ENCODE measurements at places on chromosomes 7 and 10.

- no peak for DNase-seq
Measured at GRCh38 chr10:91061187-91061586, 140.3 kb upstream of the ANKRD1 start.

DNA sequence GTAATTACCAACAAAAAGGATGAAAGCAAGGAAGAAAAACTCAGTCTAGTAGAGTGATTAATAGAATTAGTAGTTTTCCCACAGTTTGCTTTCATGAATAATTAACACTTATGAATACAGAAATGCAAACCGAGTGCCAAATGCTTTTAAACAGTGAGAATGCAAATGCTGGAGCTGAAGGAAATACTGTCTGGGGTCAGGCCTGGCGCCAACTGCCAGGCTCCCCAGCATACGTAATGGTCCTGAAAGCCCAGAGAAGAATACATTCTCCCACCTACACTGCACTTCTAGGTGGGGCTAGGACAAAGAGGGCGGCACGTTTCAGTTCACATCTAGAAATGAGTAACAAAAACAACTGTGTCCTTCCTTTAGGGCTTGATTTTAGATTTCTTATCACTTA lies 30.0 kb downstream of the GLUD1 start:
- peak; percentile 44 for DNase-seq

DNA sequence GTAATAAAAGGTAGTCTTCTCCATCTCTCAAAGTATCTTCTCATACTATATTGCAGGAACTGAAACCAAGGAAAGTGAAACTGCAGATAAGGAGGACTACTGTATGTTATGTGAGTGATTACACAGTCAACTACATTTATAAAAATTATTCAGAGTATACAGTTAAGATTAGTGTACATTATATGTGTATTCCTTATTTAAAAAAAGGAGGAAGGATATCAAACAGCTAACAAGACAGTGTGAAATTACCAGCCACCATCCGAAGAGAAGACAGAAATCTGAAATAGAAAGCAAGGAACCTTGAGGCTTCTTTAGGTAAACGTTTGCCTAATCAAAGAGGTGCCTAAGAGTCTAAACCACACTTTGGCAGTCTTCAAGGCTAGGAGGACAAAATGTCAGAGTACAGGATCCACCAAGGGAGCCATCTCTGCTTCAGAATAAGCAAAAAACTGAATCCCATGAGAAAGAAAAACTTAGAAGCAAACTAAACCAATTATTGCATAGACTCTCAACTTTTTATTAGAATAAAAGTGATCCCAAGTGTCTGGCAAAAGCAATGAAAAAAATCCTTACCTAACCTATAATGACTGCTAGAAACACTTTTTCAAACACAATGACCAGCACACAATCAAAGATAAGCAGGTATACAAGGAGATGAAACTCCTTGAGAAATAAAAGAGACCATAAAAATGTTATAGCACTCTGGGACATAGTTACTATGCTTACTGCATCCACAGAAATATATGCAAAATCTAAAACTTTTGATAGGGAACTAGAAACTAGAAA lies 6.4 kb downstream of the USP6NL start:
- DNase-seq = no peak

GRCh38 chr10:23155169-23155568 lies 36.9 kb upstream of the PTF1A start:
- DNase-seq = no peak

DNA sequence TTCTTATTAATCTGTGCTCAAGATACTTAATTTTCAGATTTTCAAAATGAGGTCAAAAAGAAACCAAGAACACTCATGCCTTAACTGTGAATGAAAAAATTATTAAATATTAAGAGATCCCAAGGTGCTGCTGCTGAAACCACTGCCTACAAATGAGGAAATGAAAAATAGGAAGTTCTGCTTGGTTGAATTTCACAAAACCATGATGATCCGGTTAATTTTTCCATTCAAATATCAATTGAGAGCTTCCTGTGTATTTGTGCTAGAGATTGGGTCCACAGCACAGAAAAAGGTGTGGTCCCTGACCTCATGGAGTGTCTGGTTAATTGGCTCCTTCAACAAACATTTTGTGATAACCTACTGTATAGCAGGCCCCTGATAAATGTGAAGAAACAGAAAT lies 132.7 kb upstream of the YAE1 start:
- no peak for DNase-seq

DNA sequence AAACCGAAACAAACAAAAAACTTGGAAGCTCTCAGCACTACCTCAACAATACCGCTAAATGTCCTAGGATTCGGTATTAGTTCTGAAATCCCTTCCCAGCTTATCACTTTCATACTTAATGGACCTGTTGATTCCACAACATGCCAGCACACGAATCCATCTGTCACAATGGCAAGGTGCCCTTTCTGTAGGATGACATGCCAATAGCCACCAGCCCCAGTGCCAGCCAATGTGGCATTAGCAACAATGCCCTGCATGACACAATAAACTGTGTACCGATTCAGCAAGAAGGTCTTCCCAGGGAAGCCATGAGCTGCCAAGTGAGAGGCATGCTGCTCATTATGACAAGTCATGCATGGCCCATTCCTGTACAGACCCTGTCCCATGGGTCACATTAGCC lies 35.6 kb upstream of the CHCHD3 start:
- DNase-seq = no peak

DNA sequence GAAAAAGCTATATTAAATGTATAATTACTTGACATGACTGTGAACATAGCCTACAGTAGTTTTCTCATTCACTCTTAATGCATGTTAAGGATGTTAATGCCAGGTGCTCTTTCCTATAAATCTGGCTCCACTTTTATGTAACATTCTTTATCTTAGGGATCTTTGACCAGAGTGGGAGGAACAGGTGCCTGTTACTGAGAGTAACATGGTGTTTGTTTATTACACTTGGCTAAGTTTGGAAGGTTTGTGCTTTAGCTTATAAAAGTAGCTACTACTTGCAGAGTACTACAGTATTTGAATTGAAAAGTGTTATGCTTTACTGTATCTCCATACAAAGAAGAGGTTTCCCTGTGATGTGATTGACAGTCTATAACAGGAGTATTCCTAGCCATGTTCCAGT lies 183.4 kb downstream of the DYNC1I1 start:
- no peak for DNase-seq

DNA sequence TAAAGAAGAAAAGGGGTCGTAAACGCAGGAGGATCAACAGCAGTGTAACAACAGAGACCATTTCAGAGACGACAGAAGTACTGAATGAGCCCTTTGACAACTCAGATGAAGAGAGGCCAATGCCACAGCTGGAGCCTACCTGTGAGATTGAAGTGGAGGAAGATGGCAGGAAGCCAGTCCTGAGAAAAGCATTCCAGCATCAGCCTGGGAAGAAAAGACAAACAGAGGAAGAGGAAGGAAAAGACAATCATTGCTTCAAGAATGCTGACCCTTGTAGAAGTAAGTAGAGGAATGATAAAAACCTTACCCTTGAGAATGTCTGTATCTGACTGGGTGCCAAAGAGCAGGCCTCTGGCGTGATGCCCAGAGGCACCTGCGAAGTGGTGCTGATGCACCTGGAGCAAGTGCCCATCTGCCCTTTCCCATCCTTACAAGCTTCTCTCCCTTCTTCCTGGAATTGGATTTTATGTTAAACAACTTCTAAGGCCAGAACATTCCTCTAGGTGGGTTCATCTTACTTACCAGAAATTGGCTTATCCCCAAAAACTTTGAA lies 86.4 kb upstream of the SAMD8 start:
- no peak for DNase-seq

DNA sequence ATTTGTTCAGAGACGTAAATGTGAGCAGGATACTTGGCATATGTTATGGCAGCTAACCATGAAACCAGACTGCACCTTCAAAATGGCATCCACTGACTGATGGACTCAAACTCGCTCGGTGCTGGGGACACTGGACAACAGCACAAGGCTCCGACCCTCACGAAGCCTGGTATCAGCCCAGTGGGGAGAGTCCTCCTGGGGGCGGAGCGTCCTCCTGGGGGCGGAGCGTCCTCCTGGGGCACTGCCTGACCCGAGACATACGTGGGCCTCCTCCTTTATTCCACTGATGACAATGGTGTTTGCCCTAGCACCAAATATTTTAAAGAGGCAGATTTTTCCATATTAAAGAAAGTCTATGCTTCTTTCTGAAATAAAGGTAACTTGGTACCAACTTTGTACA lies 39.5 kb downstream of the ESYT2 start:
- DNase-seq = no peak

DNA sequence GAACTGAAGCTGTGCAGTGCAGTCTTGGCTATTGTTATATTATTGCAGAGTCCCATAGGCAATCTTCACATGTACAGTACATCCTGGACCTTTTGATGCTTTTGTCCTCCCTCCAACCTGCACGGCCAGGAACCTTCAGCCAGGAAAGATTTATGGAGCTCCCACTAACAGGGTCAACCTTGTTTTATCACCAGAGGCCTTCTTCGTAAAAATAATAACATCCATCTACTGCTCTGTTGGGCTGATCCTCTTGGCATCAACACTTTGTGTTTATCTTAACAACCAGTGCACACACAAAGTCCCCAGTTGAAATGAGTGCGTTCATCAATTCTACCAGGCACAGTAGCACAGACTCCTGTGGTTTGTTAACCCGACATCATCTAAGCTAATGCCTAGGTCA lies 72.4 kb downstream of the AGMO start:
- no peak for DNase-seq

GRCh38 chr7:157522954-157523353 lies 186.2 kb downstream of the DNAJB6 start:
- DNase-seq = no peak

GRCh38 chr7:91079487-91079886 lies 184.7 kb upstream of the FZD1 start:
- DNase-seq = no peak

GRCh38 chr10:103761075-103761920 lies 94.1 kb downstream of the SH3PXD2A start:
- no peak for DNase-seq

GRCh38 chr10:120998251-120998650 lies 147.1 kb downstream of the WDR11 start:
- DNase-seq = no peak

GRCh38 chr10:8187171-8187666 lies 132.7 kb downstream of the GATA3 start:
- no peak for DNase-seq

- no peak for DNase-seq
Measured at GRCh38 chr7:2978408-2978807, 65.3 kb downstream of the CARD11 start.

DNA sequence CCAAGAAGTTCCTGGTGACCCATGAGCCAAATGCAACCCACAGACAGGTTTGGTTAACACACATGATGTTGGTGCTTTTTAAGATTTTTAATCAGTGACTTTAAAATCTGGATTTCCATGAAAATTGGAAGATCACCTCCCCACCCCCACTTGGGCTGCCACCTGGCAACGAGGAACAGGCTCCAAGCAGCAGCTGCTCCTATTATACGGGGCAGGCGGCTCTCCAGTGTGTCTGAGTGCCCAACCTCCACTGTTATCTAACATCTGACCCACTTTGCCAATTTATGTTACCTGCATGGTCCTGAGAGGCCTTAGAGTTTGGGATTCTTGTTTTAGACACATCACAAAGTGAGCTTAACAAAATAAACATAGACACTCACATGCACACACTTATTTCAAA lies 56.4 kb downstream of the SGMS1 start:
- no peak for DNase-seq

GRCh38 chr7:155921086-155921803 lies 109.0 kb upstream of the SHH start:
- DNase-seq = no peak

- DNase-seq = no peak
Measured at GRCh38 chr7:637826-638225, 88.7 kb upstream of the DNAAF5 start.

GRCh38 chr7:118182593-118183427 lies 1.2 kb upstream of the LSM8 start:
- DNase-seq = no peak

GRCh38 chr10:111211706-111212105 lies 134.9 kb downstream of the ADRA2A start:
- no peak for DNase-seq

GRCh38 chr7:153065051-153065450 lies 305.5 kb downstream of the ACTR3B start:
- no peak for DNase-seq

DNA sequence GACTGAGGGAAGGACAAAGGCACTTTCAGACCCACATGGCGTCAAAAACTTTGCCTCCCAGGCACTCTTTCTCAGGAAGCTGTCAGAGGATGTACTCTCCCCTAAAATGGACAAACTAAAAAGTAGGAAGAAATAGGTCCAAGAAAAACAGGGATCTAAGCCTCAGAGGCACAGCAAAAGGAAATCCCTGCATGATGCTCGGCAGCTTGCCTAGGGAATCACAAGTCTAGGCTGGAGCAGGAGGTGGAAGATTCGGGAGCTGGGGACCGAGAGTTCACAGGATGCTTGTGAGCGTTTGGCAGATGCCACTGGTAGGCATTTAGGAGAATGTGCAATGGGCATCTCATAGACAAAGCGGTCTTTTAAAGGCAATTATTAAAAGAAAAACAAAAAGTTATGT lies 60.8 kb downstream of the ATXN7L1 start:
- DNase-seq = no peak

DNA sequence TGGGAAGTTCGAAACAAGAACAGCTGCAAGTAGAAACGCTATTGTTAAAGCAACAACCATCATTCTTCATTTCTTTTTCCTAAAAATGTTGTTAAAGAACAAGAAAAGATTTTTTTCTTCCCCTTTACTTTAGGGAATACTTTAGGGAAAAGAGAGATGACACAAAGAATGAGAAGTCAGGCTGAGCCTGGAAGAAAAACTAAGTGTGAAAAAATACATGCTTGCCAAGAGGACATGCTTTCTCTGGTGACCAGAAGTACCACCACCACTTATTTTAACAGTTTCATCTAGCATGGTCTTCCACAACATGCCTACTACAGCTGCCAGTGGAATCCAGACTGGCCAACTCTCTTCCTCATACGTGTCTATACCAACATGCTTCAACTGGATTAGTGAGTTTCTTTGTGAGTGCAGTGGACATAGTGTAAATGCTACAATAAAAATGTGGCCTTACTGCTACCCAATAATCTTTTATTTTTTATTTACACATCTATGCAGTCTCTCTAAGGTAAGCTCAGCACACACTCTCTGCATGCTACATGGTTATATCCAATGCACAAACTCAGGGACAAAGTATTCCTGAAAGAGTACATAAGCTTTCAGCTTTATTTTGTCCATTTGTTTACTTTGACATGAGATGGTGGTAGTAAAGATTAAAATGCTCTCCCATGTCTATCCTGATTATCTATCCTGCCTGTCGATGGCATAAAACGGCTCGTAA lies 196.2 kb downstream of the TAX1BP1 start:
- no peak for DNase-seq

DNA sequence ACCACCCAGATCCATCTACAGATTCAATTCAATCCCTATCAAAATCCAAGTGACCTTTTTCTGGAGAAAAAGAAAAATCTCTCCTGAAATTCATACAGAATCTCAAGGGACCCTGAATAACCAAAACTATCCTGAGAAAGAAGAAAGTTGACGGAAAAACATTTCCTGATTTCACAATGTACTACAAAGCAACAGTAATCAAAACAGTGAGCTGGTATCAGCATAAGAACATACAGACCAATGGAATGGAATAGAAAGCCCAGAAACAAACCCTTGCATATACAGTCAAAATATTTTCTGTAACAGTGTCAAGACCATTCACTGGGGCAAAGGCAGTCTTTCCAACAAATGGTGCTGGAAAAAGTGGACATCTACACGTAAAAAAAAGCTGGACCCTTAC lies 89.9 kb downstream of the JMJD1C start:
- no peak for DNase-seq
